Inflammatory macrophage treated with lipopolysaccharide for 1 hour (primary cell): ENCODE measurements at places on chromosomes 3 and 15.

GRCh38 chr3:139473155-139473771, 3.1 kb downstream of the RBP2 start:
- DNase-seq, result peak; percentile 6

DNA sequence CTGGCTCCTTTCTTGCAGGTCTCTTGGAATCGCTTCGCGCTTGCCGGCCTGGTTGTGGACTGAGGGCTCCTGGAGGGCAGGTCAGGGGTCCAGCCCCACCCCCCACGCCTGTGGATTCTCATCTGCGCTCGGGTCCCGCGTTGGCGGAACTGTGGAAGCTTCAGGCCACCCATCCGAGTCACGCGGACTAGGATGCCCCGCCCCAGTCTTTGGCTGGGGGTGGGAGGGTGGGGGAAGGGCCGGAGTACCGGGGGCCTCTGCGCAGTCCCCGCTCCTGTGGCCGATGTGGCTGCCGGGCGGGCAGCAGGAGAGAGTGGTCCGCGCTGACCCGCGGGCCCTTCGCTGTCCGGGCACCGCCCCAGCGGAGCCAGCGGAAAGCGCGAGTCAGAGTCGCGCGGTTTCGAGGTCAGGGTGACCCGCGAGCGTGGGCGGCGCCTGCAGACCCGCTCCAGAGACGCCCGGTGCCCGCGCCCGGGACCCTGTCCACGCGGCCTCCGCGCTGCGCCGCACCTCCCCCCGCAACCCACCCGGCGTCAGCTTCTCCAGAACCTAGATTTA, 114.2 kb downstream of the KLF13 start:
- DNase-seq, result peak; percentile 65

DNA sequence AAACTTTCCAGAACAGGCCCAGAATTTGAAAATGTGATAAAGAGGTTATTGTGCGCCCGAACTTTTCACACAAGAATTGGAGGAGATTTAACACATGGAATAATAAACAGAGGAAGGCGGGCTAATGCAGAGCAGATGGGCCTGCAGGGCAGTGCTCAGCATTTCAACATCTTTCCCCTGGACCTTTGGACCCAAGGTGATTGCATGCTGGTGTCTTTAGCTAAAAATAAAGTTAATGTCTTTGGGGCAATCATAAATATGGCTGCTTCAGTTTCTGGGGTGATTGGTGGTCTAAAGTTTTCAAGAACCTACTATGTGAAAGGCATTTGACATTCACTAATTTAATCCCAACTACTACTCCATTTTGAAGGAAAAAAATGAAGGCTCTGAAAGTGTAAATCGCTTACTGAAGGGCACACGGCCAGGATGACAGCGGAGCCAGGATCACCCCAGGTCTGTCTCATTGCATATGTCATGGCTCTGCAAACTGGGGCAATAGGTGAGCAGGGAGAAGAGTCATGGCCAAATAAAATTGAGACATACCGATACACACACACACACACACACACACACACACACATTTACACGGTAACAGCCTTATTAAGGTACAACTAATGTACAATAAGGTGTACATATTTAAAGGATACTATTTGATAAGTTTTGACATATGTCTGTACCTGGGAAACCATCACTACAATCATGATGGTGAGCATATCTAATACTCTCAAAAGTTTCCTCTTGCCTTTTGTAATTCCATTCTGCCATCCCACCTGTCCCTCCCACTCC, 243.1 kb upstream of the LRRFIP2 start:
- DNase-seq, result no peak

DNA sequence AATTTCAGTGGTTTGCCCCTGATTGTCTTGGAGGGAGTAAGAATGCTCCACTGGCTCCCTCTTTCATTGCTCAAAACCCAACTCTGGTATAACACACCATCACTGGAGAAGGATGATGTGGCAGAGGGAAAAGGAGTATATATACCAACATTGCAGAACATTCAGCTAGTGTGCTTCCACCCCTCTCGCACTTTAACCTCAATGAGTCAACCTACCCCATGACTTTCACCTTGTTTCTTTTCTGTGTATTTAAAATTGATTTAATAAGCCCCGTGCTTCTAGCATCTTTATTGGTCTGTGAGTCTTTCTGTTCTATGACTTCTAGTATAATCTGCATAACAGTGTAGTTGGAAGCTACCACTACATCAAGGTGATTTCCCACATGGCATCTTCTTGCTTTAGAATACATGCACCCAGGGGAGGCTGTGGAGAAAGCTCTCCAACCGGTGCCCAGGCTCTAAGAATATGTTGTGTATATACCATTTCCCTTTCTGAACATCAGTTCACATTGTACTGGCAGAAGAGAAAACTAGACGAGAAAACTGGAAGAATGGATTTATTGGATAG, 595.1 kb upstream of the TGFBR2 start:
- no peak for DNase-seq

DNA sequence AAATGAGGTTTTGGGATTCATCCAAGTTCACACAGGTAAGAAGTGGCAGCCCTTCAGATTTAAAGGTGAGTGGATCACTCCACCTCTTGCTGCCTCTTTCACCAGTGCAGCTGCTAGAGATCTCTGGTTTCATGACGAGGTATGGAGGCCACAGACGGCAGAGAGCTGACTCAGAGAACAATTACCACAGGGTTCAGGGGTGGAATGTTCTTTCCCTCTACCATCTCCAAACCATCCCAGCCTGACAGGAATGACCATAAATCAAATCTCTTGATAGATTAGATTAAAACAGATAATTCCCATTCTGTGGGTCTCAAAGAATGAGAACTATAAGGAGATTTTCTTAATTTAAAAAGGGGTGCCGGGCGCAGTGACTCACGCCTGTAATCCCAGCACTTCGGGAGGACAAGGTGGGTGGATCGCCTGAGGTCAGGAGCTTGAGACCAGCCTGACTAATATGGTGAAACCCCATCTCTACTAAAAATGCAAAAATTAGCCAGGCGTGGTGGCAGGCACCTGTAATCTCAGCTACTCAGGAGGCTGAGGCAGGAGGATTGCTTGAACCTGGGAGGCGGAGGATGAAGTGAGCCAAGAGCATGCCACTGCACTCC, 174.2 kb upstream of the ATP11B start:
- DNase-seq, result no peak

DNA sequence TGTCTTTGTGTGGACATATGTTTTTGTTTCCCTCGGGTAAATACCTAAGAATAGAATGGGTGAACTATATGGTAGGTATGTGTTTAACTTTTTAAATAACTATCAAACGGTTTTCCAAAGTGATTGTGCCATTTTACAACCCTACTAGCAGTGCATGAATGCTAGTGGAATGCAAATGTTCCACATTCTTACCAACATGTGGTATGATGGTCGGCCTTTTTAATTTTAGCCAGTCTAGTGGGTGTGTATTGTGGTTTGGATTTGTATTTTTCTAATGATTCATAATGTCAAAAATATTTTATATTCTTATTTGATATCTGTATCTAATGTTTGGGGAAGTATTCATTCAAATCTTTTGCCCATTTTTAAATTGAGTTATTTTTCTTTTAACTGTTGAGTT, 68.2 kb upstream of the SMAD3 start:
- no peak for DNase-seq

- DNase-seq, result no peak
These were observed 398.3 kb downstream of the MFSD1 start for GRCh38 chr3:159200176-159200575.
